Posterior cingulate gyrus (tissue), 11 donors: ENCODE measurements at places on chromosomes 3 and 15.

DNA sequence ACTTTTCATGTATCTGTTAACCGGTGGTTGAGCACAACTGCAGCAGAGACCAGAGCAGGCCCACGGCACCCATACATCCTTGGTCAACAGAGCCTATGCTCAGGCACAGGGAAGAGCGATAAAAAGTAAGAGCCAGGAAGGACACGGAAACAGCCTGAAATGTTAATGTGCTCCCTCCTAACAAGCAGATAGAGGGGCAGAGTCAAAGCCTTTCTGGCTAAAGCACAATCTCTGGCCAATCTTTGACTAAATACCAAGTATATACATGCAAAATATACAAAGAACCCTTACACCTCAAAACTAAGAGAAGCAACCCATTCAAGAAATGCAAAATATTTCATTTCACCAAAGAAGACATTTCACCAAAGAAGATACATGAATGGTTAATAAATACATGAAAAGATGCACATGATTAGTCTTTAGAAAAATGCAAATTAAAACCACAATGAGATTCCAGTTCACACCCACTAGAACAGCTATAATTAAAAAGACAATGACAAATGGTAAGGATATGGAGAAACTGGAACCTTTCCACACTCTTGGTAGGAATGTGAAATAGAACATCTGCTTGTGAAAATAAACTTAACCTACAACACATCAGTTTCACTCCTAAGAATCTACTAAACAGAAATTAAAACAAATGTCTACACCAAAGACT lies 88.0 kb downstream of the OSBPL10 start:
- no peak for DNase-seq

DNA sequence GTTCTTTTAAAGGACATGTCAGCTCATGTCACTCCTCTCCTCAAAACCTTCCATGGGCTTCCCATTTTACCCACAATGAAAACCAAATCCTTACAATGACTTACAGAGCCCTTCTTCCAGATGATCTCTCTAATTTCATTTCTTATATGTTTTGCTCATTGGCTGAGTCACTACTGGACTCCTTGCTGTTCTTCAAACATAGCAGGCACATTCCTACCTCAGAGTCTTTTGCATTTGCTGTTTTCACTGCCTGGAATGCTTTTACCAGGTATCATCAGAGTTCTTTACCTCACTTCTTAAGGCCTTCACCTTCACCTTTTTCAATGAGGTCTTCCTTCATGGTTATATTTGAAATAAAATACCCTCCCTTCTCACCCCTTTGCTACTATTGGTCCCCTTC lies 57.3 kb downstream of the NECTIN3 start:
- no peak for DNase-seq

GRCh38 chr3:10845839-10846656 lies 30.0 kb downstream of the SLC6A11 start:
- no peak for DNase-seq

DNA sequence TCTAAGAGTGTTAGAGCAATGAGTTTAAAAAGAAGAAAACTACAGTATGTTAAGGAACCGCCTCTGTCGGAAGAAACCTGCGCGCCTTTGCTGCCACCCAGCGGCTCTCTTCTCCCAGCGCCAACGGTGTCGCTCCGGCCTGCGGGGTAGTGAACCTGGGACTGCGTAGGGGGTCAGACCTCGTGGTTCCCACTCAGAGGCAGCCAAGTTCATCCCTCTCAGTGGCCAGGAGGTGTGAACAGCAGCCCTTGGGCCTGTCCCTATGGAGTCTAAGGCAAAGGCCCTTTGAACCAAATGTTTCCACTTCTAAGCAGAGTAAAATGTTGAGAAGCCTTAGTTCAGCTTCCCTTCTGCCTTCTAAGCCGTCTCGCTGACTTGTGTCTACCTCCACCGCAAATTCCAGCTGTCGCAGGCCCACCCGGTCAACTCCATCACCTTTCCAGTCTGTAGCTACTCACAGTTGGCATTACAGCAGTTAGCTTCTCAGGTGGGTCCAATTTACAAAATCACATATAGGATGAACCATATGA lies 980 bp upstream of the RAB27A start:
- peak; percentile 71 for DNase-seq

GRCh38 chr15:100893964-100894295 lies 14.3 kb downstream of the ALDH1A3 start:
- no peak for DNase-seq

DNA sequence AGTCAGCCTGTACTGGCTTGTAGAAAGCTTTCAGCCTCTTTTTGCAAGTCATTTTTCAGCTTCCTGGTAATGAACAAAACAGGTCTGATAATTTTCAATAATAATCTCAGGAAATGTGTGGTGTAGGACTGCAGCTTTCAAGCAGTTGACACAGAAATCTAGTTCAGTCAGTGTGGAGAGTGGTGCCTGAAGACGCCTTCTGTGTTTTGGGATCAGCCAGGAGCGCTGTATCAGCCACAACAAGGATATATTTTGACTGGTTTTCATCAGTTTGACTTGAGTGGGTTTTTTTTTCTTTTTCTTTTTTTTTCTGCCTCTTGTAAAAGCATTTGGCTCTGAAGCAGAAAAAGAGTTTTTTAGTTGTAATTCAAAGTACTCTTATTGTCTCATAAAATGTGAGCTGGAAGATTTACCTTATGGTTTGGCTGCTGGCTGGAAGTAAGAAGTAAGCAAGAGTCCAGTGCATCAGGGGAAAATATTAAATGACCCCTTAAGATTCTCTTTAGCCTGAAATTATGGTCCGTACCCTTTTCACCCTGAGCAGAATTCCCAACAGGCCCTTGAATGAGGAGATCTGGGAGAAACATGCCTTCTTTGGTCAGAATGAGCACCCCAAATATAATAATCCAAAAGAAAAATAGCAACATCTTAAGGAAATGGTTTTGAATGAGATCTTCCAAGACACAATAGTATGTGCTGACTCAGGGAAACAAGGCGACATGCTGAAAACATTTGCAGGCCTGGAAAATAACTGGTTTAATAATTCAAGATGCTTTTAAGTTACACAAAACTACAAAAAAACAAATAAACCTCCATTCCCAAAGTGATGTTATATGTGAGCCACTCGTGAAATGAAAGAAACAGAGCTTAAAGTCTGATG lies 332.7 kb upstream of the ADAMTS9 start:
- no peak for DNase-seq

GRCh38 chr3:15405448-15406050 lies 21.8 kb downstream of the METTL6 start:
- no peak for DNase-seq

GRCh38 chr3:29896856-29897255 lies 616.0 kb downstream of the RBMS3 start:
- no peak for DNase-seq

DNA sequence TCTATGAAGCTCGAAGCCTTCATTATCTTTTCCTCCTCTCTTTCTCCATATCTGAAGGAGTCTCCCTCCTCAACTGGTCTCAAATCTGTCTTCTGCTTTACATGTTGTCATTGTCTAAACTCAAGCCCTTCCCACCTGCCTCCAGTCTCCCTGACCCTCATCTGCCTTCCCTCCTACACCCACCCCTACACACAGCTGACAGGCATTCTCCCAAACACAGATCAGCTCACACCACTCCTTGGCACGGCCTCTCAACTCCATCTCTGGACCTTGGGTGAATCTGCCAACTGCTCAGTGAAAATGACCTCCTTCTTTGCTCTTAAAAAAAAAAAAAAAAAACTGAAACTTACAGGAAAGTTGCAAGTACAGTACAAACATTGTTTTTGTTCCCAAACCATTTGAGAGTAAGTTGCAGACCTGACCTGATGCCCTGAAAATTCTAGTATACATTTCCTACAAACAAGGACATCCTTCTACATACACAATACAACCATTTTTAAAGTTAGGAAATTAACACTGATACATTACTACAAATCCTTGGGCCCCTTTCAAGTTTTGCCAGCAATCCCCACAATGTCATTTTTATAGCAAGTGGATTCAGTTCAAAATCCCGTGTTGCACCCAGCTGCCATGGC lies 49.4 kb upstream of the UBE2E1 start:
- no peak for DNase-seq

DNA sequence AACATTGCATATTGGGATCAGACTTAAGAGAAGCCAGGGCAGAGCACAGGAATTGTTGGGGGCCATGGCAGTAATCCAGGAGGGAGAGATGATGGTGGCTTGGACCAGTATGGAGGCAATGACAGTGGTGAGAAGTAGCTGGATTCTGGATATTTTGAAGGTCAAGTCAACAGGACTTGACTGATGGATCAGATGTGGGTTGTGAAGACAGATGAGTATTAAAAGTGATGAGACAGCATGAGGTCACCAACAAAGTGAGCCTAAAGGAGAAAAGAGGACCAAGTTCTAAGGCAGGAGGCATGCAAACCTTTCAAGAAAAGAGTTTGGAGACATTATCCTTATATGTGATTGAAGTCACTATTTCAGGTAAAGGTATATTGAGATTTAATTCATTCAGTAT lies 56.6 kb upstream of the TIPARP start:
- DNase-seq, result no peak

- DNase-seq, result no peak
These were observed 83.0 kb downstream of the PLOD2 start for GRCh38 chr3:146078031-146078430.

GRCh38 chr3:66655671-66656070 lies 154.8 kb upstream of the LRIG1 start:
- DNase-seq, result no peak

DNA sequence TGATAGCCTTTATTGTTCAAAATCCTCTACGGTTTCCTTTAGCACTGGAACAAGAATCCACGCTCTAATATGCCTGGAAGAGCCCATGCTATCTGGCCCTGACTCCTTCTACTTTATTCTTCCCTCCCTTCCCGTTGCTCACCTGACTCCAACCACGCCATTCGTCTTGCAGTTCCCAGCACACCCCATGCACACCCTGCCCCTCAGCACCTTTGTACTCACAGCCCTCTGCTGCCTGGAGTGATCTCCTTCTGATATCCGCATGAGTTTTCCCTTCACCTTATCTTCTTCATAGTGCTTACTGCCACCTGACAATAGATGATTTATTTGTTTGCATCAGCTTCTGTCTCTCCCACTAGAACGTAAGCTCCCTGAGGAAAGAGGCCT lies 16.6 kb upstream of the BCL2A1 start:
- no peak for DNase-seq

GRCh38 chr15:38992506-38992905 lies 427.9 kb upstream of the RASGRP1 start:
- DNase-seq, result no peak

GRCh38 chr3:69861556-69861955 lies 122.3 kb downstream of the MITF start:
- no peak for DNase-seq
